Natural killer cell (primary cell): ENCODE measurements at places on chromosomes 2 and 18. TPM values are rescaled to one million over a fixed set of nuclear protein-coding genes. Genes with fewer than 3 reads are reported as not detected.

DNA sequence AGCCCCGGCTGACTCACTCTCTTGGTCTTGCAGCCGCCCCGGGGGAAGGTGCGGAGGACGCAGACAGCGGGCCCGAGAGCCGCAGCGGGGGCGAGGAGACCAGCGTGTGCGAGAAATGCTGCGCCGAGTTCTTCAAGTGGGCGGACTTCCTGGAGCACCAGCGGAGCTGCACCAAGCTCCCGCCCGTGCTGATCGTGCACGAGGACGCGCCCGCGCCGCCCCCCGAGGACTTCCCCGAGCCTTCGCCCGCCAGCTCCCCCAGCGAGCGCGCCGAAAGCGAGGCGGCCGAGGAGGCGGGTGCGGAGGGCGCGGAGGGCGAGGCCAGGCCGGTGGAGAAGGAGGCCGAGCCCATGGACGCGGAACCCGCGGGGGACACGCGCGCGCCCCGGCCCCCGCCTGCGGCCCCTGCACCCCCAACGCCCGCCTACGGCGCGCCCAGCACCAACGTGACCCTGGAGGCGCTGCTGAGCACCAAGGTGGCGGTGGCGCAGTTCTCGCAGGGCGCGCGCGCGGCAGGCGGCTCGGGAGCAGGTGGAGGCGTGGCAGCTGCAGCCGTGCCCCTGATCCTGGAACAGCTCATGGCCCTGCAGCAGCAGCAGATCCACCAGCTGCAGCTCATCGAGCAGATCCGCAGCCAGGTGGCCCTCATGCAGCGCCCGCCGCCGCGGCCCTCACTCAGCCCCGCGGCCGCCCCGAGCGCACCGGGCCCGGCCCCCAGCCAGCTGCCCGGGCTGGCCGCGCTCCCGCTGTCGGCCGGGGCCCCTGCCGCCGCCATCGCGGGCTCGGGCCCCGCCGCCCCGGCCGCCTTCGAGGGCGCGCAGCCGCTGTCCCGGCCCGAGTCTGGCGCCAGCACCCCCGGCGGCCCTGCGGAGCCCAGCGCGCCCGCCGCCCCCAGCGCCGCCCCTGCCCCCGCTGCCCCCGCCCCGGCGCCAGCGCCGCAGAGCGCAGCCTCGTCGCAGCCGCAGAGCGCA is 12.7 kb downstream of the SALL3 start:
- no peaks in the 10 kb centered on the region for H3K36me3 ChIP-seq

DNA sequence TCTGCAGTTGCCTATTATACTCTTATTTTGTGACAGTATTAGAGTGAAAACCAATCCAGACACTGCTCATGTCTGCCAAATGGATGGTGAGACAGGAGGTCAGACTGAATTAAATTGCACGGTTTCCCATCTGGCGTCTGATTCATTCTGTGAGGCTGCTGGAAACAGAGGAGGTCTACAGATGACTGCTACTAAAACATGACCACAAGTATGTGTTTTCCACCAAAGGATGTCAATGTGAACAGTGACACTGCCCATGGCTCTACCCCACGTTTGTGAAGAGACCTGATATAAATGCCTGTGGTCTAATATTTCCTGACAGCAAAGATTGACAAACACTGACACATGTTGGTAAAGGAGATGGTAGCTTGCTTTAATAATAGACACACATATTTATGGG is 104.3 kb upstream of the ST6GAL2 start:
- no peaks in the 10 kb centered on the region for H3K27me3 ChIP-seq
- no peak overlapping the region for H3K27ac ChIP-seq
- no peak overlapping the region for H3K4me3 ChIP-seq
- no peaks in the 10 kb centered on the region for H3K36me3 ChIP-seq
- no peak for DNase-seq

- no peak for DNase-seq
- H3K4me3 ChIP-seq, result no peak overlapping the region
- H3K27me3 ChIP-seq, result no peaks in the 10 kb centered on the region
- H3K36me3 ChIP-seq, result no peaks in the 10 kb centered on the region
These were observed 492.8 kb upstream of the FSIP2 start for GRCh38 chr2:185245806-185246205.

GRCh38 chr18:72866901-72867745 is 664 bp downstream of the NETO1 start:
- DNase-seq, result no peak
- H3K27ac ChIP-seq, result no peak overlapping the region
- peak overlapping the region; percentile 30 for H3K4me3 ChIP-seq
- peaks cover 3% of the 10 kb centered on the region for H3K27me3 ChIP-seq

GRCh38 chr2:118473846-118474540 is 373.5 kb downstream of the EN1 start:
- no peak for DNase-seq
- H3K36me3 ChIP-seq, result no peaks in the 10 kb centered on the region

- H3K27me3 ChIP-seq, result no peaks in the 10 kb centered on the region
- no peaks in the 10 kb centered on the region for H3K36me3 ChIP-seq
- no peak for DNase-seq
- H3K27ac ChIP-seq, result no peak overlapping the region
These were observed 23.4 kb downstream of the AQP12A start for GRCh38 chr2:240714747-240715725.

DNA sequence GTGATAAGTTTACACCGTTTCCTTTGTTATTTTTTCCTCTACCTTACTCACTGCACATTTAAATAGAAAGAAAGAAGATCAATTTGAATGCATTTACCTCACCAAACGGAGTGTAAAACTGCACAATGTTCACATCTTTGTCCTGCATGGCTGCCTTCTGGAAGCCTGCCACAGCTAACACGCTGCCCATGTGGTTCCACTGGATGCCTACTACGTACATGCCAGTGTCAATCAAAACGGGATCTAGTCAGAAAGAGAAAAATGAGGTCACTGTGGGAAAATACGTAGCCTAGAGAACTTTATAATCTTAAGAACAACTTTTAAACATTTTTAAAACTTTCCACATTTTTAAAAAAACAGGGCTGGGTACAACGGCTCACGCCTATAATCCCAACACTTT is 16.4 kb downstream of the WDR35 start:
- no peak overlapping the region for H3K4me3 ChIP-seq
- H3K4me1 ChIP-seq, result no peaks in the 10 kb centered on the region
- H3K36me3 ChIP-seq, result peaks cover 20% of the 10 kb centered on the region
- H3K27me3 ChIP-seq, result no peaks in the 10 kb centered on the region
- no peak for DNase-seq

- no peak for DNase-seq
- no peaks in the 10 kb centered on the region for H3K27me3 ChIP-seq
- no peak overlapping the region for H3K27ac ChIP-seq
- no peaks in the 10 kb centered on the region for H3K36me3 ChIP-seq
- H3K4me1 ChIP-seq, result no peaks in the 10 kb centered on the region
- H3K4me3 ChIP-seq, result no peak overlapping the region
These were observed 6.7 kb upstream of the NRBP1 start for GRCh38 chr2:27421660-27422250.

DNA sequence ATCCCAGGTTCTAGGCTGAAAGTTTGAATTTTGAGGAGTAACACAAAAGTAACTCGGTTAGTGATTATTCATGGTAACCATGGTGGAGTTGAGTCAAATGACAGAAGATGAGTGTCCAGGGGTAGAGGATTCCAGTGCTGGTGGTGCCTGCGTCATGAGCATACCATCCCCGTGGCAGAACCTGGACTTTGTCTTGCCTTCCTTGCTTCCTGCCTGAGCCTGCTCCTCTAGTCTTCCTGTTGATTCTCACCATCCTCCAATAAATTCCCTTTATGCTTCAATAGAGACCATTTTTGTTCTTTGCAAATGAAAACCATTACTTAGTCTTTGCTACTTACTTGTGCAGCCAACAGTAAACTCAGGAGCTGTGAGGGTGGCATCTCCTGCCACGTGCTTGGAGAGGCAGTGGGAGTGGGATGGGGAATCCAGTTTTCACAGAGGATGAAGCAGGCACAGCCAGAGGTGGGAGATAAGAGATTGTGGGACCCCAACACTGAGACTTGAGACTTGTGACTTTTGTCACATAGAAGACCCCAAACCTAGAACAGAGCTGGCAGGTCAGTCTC is 4.1 kb upstream of the YES1 start:
- no peaks in the 10 kb centered on the region for H3K36me3 ChIP-seq
- H3K27ac ChIP-seq, result peak overlapping the region; percentile 2
- H3K4me3 ChIP-seq, result no peak overlapping the region
- H3K4me1 ChIP-seq, result peaks cover 27% of the 10 kb centered on the region
- no peaks in the 10 kb centered on the region for H3K27me3 ChIP-seq

GRCh38 chr18:70454704-70455322 is 166.0 kb downstream of the SOCS6 start:
- H3K4me3 ChIP-seq, result no peak overlapping the region
- H3K27ac ChIP-seq, result no peak overlapping the region
- no peak for DNase-seq

- H3K4me3 ChIP-seq, result no peak overlapping the region
- no peak for DNase-seq
- H3K4me1 ChIP-seq, result no peaks in the 10 kb centered on the region
- H3K27me3 ChIP-seq, result no peaks in the 10 kb centered on the region
These were observed 25.7 kb upstream of the FAM178B start for GRCh38 chr2:97011977-97012569.

DNA sequence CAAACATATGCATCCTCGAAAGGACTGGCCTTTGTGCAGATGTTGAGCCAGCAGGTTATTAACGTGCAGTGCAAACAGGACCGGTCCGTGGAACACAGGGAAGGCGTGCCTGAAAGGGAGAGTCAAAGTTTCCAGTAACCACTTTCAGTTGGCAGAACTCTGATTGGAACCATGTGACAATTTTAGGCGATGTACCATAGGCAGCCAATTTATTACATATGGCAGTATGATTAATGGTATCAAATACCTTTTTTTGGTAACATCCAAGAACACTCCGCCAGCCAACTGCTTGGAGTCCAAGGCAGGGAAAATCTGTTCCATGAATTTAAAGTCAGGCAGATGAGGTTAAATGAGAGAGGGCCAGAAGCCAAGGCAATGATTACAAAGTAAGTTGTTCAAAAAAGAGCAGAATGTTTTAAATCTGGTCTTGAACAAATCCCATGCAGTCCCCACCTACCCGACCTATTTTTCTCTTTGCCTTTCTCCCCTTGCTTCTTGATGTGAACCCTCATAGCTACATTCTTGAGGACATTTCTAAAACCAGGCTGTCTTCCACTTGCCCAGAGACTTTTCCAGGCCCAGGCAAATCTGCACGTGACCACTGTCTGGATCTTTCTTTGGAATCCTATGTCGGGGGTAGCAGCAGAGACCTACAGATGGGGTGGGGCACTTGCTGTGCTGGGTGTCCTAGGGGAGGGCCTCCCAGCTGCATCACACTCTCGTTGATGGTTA is 351.7 kb downstream of the HRH4 start:
- H3K4me1 ChIP-seq, result no peaks in the 10 kb centered on the region
- H3K27ac ChIP-seq, result no peak overlapping the region
- H3K4me3 ChIP-seq, result no peak overlapping the region
- H3K36me3 ChIP-seq, result no peaks in the 10 kb centered on the region

GRCh38 chr2:189835855-189836558 is 51.8 kb downstream of the PMS1 start:
- no peaks in the 10 kb centered on the region for H3K4me1 ChIP-seq
- no peaks in the 10 kb centered on the region for H3K36me3 ChIP-seq
- DNase-seq, result no peak
- H3K4me3 ChIP-seq, result no peak overlapping the region
- H3K27me3 ChIP-seq, result no peaks in the 10 kb centered on the region

COL4A4 gene
- 0.31 TPM for total RNA-seq

RGPD8 gene
- total RNA-seq, result 30.7 TPM

KRTCAP3 gene
- 4.4 TPM for total RNA-seq

LGALSL gene
- total RNA-seq, result 8.6 TPM

ITPRIPL1 gene
- 28.7 TPM for total RNA-seq

RESP18 gene
- not detected for total RNA-seq
